Stimulated activated CD4-positive, alpha-beta T cell treated with anti-CD3 and anti-CD28 coated beads, Interleukin-15, amount 100 ng/mL, for 48 hours (primary cell): ENCODE measurements at places on chromosomes 2 and 18.

GRCh38 chr2:105540642-105541041, 141.8 kb upstream of the FHL2 start:
- DNase-seq = no peak

- DNase-seq = peak; percentile 62
Observed at GRCh38 chr2:126657636-126658318, 1.8 kb downstream of the GYPC start.

GRCh38 chr2:1777781-1778180, 33.5 kb upstream of the PXDN start:
- DNase-seq = no peak

GRCh38 chr18:62282188-62282629, 42.9 kb upstream of the TNFRSF11A start:
- DNase-seq = no peak

GRCh38 chr2:69512446-69512845, 75.2 kb upstream of the NFU1 start:
- no peak for DNase-seq

GRCh38 chr2:62287282-62287681, 91.4 kb downstream of the B3GNT2 start:
- no peak for DNase-seq
